NCI-H526 (cell line): ENCODE measurements at places on chromosomes 7 and 10.

DNA sequence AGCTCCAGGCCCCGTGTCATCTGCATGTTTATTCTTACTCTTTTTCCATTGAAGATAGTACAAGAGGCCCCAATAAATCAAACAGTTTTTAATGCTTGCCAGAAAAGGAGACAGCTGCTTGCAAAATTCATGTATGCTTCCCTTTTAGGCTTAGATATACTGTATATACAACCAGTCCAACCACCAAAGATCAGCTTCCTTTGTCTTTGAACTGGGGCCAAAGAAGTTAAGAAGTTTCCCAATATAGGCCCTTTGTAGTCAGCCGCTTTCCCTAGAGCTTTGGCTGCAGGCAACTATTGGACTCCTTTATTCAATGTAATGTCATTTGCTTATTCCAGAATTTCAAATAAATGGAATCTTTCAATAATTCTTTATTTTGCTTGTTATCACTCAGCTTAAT is 1395.0 kb downstream of the GATA3 start:
- DNase-seq, result no peak

- DNase-seq, result no peak
Observed at GRCh38 chr10:32160864-32161263, 104.6 kb upstream of the KIF5B start.

DNA sequence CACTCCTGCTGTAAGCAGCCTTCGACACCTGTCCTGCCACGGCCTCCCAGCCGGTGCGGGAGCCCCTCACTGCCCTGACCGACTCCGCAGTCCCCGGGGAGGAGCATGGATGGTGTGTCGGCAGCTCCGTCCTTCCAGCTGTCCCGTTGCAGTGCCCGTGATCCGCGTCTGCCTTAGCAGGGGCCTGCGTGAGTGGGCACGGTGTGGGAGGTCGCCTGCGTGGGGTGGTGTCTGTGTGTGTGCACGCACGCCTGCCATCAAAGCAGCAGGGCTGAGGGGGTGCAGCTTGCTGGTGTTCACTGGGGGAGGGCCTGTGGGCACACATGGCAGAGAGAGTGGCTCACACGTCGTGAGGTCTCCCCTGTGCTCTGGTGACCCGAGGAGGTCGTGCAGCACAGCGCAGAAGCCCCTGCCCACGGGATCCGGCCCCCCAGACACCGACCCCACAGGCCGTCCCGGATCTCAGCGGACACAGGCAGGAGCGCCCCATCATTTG is 10.3 kb downstream of the MAFK start:
- no peak for DNase-seq

GRCh38 chr7:150738092-150738491 is 874 bp downstream of the GIMAP5 start:
- no peak for DNase-seq

GRCh38 chr7:82740246-82740848 is 296.8 kb upstream of the CACNA2D1 start:
- peak; percentile 86 for DNase-seq
